NCI-H460 (cell line): ENCODE measurements at places on chromosomes 13 and 19.

- DNase-seq = no peak
These were observed 33.9 kb upstream of the TPT1 start for GRCh38 chr13:45374917-45375316.

GRCh38 chr13:31101472-31102170, 60.1 kb downstream of the HSPH1 start:
- DNase-seq = no peak

GRCh38 chr13:45369116-45369515, 28.1 kb upstream of the TPT1 start:
- DNase-seq = no peak

GRCh38 chr13:22232186-22232585, 561.3 kb downstream of the FGF9 start:
- no peak for DNase-seq

GRCh38 chr13:45773944-45774343, 71.8 kb downstream of the CBY2 start:
- DNase-seq = no peak

DNA sequence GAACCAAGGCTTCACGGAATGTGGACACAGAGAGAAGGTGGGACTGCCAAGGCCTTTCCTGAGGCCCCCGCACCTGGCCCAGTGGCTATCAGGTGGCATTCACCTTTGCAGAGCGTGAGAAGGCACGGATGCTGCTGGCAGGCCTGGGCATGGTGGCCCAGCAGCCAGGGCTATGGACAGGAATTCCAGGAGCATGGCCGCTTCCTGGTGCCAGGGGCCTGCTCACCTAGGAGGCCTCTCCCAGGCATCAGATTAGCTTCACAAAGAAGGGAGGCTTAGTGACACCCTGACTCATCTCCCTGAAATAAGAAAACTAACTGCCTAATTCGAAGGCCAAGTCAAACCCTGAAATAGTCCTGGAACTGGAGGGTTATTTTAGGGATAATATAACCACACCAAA, 155.8 kb downstream of the TEX29 start:
- DNase-seq = no peak

DNA sequence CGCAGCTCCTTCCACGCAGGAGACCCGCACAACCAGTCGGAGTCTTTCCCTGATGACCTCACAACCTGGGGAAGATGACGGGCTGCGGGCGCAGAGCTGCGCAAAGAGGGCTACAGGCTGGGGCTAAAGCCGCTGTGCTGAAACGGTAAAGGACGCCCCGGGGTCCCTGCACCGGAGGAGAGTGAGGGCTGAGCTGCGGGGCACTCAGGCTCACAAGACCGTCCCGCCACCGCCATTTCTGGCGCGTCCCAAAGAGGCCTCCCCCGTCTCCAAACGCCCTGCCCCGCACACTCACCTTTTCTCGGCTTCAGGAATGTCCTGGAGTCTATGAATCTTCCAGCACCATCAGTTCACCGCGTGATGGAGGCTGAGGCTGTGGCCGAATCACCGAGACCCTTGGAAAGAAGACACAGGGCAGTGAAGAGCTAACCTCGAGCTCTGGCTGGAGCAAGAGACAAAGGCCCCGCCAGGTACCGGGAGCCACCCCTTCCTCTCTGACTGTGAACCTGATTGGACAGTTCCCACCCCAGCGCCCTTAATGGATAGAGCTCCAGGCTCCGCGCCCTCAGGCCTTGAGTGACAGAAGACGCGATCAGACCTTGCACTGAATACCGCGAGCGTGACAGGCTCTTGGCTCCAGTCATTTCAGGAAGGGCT, 41.8 kb upstream of the ZNF429 start:
- DNase-seq = no peak

DNA sequence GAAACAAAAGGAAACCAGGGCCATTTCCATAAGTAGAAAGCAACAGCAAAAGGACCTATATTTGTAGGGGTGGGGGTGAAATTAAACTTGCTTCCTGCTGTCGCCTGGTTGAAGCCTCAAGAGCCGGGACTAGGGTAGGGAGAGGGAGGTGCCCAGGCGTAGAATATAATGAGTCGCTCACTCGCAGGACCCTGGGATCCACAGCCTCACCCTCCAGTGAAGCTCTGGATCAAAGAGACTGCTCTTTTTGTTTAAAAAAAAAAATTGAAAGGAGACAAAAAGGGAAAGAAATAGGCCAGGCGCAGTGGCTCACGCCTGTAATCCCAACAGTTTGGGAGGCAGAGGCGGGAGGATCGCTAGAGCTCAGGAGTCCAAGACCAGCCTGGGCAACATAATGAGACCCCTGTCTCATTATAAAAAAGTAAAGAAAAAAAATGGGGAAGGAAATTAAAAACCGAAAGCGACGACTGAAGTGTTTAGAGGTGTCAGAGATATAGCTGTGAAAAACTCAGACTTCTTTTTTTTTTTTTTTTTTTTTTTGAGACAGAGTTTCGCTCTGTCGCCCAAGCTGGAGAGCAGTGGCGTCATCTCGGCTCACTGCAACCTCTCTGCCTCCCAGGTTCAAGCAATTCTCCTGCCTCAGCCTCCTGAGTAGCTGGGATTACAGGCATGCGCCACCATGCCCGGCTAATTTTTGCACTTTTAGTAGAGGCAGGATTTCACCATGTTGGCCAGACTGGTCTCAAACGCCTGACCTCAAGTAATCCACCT, 10.9 kb upstream of the ADGRE5 start:
- DNase-seq = no peak

- no peak for DNase-seq
These were observed 93.0 kb downstream of the ZAR1L start for GRCh38 chr13:32222046-32222676.

- DNase-seq = no peak
These were observed at the start of gene CCDC194 for GRCh38 chr19:17393914-17394313. CCDC194 (minus strand) TSS chr19:17394196; CDS start chr19:17394158, 38 bp downstream.

GRCh38 chr19:34432797-34433196, 4.6 kb downstream of the UBA2 start:
- no peak for DNase-seq

DNA sequence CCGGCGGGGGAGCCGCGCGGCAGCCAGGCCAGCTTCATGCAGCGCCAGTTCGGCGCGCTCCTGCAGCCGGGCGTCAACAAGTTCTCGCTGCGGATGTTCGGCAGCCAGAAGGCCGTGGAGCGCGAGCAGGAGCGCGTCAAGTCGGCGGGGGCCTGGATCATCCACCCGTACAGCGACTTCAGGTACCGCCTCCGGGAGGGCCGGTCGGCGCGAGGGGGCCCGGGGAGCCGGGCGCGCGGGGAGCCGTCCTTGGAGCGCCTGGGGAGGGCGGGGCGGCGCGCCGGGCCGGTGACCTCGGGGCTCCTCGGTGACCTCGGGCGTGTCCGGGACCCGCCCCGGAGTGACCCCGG, 690 bp downstream of the HCN2 start:
- no peak for DNase-seq

DNA sequence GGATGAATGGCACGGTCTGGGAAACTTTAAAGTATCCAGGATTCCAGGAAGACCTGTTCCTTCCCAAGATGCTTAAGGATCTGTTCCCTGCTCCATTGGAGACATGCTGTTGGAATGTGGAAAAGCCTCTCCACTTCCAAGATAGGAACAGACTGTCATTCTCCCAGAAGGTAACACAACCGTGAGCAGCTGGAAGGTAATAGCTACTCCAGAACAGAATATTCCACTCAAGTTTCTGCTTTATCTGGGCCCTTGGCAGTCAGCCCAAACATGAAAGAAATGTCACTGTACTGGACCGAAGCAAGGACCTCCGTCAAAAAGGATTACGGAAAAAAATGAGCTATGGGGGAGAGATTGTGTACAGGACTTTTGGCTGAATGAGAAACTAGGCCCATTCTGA, 420.9 kb upstream of the NBEA start:
- no peak for DNase-seq

- DNase-seq = no peak
These were observed 1.8 kb downstream of the ACOD1 start for GRCh38 chr13:76950101-76950500.

- no peak for DNase-seq
These were observed 1.9 kb downstream of the NHLRC3 start for GRCh38 chr13:39040206-39040605.

DNA sequence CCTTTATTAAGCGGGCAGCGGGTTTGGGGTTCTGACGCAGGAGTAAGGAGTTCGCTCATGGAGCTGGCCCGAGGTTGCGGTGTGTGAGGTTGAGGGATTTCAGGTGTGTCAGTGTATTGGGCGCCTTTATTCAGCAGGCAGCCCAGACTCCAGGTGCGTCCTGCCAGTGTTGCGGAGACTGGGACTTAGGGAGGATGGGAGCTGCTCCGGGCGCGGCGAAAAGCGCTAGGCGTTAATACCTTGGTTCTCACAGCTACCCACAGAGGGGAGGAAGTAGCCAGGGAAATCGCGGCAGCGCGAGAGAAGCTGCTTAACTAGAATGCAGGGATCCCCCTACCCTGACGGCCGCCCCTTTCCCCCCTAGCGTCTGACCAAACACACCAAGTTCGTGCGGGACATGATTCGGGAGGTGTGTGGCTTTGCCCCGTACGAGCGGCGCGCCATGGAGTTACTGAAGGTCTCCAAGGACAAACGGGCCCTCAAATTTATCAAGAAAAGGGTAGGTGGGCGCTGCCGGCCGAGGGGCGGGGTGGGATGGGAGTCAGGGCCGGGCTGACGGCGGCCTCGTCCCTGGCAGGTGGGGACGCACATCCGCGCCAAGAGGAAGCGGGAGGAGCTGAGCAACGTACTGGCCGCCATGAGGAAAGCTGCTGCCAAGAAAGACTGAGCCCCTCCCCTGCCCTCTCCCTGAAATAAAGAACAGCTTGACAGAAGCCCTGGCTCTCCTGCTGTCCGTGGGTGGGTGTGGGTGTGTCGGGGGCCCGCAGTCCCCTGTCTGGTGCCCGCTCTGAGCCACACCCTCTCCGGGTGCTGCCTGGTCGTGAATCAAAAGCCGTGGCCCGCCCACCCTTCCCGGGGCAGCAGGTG, 1.1 kb downstream of the RPL36 start:
- no peak for DNase-seq

- DNase-seq = no peak
These were observed 49.7 kb downstream of the UBL3 start for GRCh38 chr13:29800687-29801086.

DNA sequence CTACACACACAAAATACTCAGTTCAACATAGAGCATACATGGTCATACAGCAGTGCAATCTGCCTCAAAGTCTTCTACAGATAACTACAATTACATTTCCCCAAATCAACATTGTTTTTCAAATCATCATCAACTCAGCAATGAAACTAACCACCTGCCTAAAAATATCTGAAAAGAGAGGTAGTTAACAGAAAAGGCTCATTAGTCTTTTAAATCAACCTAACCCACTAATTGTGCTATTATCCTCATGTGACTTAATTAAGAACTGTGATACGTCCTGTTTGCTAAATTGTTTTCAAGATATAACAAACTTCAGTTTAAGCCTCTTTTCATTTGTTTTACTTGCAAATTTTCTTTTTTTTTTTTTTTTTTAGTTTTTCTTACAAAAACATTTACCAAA, 65.4 kb downstream of the VWA8 start:
- DNase-seq = no peak
